ENCODE measurements at places on chromosomes 1 and 21.

- DNase-seq = no peak
These were observed 1510.9 kb downstream of the KCNT2 start for GRCh38 chr1:195097316-195097715.

DNA sequence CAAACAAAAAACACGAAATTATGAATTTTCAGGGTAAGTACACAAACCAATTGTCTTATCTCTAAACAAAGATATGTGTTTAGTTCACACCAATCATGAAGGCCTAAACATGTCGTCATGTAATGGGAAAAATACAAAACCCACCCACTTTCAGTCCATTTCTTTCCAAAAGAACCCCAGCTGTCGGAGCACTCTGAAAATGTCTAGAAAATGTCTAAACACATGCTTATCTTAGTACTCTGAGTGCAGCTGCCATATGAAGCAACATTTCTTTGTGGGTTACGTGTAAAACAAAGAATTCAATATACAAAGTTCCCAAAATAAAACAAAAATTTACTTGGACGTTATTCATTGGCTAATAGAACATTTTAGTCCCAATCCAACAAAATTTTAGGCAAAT is 22.7 kb downstream of the SERBP1 start:
- DNase-seq = no peak

DNA sequence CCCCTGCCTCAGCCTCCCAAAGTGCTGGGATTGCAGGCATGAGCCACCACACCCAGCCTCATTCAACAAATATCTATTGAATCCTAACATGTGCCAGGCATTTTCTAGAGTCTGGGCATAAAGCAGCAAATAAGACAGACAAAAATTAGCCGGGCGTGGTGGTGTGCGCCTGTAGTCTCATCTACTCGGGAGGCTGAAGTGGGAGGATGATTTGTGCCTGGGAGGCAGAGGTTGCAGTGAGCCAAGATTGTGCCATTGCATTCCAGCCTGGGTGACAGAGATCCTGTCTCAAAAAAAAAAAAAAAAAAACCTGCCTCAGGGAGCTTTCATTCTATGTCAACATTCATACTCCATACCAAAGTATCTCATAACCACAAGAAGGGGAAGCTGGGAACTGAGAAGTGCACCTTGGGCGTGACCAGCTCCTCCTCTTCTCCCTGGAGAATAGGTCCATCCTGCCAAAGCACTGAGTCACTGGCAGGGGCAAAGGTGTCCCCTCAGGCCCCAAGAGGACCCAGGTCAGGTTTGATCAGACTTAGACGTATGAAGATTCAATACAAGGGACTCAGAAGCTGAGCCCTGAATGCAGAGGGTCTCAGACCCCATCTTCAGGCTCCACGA is 36.8 kb upstream of the PPP1R15B start:
- no peak for DNase-seq

DNA sequence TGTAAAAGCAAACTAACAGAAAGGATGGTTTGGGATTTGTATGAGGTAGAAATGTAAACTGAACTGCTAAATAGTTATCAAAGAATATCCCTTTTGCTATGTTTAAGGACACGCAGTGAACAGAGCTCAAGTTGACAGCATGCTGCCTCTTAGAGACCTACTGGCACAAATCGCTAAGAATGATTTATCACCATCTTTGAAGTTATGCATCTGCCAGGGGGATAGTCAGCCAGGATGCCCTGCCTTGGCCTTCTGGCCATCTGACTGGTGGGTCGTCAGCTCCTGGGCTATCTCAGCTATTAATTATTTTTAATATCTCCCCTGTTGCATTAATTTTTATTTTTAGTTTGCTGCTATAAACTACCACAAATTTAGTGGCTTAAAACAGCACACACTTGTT is 334.8 kb upstream of the KAZN start:
- no peak for DNase-seq

GRCh38 chr1:152759453-152760173 is 1.8 kb downstream of the KPRP start:
- no peak for DNase-seq

DNA sequence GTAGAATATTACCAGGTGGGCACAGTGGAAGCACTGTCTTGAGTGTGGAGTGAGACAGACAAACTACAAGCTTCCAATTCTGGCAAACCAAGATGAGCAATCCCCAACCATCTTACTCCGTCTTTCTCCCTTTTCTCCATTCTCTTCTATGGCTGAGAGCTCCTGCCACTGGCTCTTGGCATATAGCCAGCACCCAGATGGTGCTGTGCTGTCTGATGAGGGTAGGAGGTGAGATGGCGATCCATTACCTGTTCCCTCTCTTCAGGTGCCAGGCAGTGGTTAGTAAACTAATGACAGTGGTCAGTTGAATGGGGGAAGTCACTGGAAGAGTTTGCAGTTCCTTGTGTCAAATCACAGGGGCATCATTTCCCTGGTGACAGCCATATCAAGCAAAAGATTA is 108.4 kb downstream of the FNBP1L start:
- DNase-seq = no peak

- DNase-seq = no peak
These were observed 15.8 kb downstream of the UBE2G2 start for GRCh38 chr21:44785620-44786335.

DNA sequence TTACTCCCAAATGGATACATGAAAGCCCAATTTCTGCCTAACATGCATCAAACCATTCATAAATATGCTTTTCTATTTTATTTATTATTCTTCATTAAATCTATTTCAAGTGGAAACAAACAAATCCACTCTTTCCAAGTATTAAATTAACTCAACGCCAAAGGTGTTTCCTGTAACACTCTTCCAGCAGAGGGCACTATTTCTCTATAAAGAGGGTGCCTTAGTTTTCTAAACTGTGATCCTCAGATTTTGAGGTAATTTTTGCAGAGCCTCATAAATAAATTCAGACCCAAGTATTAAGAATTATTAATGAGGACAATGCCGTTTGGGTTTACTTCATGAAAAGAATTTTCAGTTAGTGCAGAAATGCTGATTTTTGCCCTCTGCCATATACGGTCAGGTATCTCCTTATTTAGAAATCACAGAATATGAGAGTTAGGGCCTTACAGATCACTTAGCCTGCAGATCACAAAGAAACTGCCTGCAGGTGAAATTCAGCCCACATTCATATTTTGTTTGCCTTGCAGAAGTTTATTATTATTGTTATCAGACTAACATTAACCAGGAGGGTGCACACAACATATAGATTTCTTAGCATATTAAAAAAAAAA is 40.1 kb upstream of the MYSM1 start:
- DNase-seq = no peak

DNA sequence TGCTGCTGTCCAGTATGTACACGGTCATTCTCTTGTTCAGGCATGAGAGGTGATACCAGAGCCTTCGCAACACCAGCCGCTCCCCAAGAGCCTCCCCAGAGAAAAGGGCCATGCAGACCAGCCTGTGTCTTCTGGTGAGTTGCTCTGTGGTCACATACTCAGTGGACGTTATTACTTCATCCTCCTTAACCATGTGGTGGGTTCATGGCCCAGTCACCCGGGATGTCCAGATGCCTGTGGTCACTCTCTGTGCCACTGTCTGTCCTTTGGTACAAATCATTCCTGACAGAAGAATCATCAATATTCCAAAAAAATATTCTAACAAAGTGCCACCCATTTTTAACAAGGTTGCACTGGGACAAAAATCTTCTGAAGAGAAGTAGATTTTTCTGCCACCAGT is 8.8 kb upstream of the ZNF124 start:
- DNase-seq = no peak

GRCh38 chr1:31764312-31765040 is at the start of gene ADGRB2:
TSS of gene ADGRB2 (minus strand) at chr1:31764340. CDS start at chr1:31757221, 7,119 bp downstream.
- DNase-seq = no peak

- no peak for DNase-seq
These were observed 35.4 kb upstream of the BCL10 start for GRCh38 chr1:85311818-85312217.

DNA sequence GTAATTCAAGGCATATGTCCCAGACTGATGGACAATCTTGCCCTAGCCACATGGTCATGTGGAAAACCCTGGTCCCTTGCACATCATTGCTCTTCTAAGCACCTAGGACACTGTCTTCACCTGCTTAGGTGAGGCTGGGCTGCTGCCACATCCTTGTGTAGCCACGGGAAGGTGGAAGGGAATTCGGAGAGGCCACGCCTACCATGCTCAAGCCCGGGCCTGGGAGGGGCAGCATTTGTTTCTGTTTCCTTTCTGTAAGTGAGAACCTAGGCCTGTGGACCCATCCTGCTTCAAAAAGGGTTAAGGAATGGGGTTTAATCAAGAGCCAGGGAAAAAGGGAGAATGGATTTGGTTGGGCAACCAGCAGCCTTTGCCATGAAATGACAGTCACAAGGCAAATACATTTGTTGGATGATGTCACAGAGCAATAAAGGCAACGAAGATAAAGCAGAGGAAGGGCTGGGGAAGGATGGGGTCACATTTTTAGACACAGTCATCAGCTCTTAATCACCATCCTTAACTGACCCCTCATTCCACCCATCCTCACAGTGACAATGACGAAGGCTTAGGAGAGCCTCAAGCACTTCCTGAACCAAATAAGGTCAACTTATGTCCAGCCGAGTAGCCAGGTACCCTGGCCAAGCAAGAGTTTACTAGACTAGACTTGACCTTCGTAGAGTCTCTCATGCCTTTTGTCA is 10.1 kb upstream of the LRRC38 start:
- no peak for DNase-seq

- DNase-seq = no peak
These were observed 42.6 kb downstream of the OPTC start for GRCh38 chr1:203536575-203536974.

DNA sequence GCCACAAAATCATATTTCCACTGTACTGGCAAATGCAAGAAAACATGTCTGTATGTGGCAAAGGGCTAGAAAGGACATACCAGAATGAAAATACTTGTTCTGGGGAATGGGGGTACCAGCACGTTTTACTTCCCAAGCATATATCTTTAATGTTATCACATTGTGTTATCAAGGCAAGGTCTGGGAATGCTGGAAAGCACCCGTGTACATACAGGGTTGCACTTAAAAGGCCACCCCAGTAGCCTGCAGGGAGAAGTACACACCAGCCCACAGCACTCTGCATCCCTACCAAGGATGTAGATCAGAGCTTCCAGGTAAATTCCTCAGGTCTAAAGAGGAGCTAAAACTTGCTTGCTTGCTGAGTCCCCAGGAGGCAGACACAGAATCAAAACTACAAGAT is 381.8 kb downstream of the RRAGC start:
- DNase-seq = no peak

GRCh38 chr1:35808450-35809113 is 766 bp downstream of the AGO4 start:
- DNase-seq = peak; percentile 38

DNA sequence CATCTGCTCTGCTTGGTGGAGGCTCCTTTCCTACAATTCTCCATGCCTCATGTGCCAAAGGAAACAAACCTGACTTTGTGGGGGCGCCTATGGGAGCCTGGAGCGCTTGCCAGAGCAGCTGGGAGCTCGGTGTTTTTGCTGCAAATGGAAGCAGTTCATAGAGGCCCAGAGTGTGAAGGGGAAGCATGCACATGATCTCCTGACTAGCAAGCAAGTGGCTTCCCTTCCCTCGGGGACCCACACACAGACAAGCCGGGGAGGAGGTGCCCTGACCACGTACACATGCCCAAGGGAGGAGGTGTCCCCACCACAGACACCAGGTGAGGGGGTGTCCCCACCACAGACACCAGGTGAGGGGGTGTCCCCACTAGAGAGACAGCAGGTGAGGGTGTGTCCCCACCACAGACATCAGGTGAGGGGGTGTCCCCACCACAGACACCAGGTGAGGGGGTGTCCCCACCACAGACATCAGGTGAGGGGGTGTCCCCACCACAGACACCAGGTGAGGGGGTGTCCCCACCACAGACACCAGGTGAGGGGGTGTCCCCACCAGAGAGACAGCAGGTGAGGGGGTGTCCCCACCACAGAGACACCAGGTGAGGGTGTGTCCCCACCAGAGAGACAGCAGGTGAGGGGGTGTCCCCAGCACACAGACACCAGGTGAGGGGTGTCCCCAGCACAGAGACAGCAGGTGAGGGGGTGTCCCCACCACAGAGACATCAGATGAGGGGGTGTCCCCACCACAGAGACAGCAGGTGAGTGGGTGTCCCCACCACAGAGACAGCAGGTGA is 106.8 kb downstream of the CRYAA start:
- peak; percentile 11 for DNase-seq

- no peak for DNase-seq
These were observed 137.4 kb upstream of the BARHL2 start for GRCh38 chr1:90854397-90854924.

GRCh38 chr1:178060789-178061556 is 32.9 kb upstream of the RASAL2 start:
- no peak for DNase-seq

GRCh38 chr1:86887479-86888162 is 26.3 kb downstream of the SELENOF start:
- no peak for DNase-seq

DNA sequence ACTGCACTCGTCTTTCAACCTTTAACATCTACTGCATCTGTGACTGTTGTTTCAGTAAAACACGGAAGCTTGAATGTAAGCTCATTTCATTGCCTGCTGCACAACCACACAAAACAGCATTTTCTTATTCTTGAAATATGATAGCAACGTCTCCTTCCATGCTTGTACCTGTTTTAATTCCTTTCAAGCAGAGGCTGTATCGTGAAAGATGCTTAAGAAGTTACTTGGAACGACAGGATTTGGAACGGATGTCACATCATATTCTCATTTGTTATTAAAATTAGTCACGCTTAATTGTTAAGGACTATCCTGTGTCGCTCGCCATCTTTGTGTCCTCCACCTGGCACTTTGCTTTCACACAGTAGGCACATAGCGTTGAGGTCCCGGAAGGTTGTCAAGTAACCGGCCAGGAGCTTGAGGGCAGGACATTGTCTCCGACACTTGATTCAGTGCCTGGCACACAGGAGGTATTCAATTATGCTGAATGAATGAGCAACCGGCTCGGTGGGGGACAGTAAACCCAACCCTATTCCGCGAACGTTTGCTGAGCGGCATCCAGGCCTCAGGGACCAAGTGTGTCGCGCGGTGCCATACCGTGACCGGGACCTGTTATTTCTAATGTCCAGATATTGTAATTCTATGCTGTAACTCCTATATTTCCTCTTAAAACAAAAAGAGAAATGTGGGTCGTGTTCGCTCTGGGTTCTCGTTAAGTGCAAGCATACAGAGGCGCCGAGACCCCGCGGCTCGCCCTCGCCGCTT is 499 bp upstream of the SH3GLB1 start:
- DNase-seq = no peak

DNA sequence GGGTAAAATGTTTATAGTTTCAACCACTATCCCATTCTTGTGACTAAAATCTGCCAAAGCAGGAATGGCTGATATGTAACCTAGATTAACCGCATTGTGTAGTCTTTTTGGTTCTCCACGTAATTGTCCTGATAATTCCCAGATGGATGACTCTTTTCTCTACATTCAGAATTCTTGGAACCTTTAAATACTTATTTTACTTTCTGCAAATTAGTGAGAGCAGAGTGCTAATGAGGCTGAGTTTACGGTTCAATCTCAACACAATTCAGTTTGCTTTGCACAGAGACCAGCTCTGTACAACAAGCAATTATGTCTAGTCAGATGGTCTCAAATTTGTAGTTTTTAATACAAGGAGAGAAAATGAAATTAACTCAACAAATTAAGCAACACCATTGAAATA is 9.1 kb downstream of the CRB1 start:
- DNase-seq = no peak

GRCh38 chr21:15761507-15762100 is 31.8 kb downstream of the USP25 start:
- DNase-seq = no peak

- DNase-seq = peak; percentile 38
These were observed 120.0 kb upstream of the RRP15 start for GRCh38 chr1:218164930-218165700.
